CD4-positive, alpha-beta T cell treated with Interleukin-2 at 100 ng/mL for 4 hours (primary cell): ENCODE measurements at places on chromosomes 16 and 17.

DNA sequence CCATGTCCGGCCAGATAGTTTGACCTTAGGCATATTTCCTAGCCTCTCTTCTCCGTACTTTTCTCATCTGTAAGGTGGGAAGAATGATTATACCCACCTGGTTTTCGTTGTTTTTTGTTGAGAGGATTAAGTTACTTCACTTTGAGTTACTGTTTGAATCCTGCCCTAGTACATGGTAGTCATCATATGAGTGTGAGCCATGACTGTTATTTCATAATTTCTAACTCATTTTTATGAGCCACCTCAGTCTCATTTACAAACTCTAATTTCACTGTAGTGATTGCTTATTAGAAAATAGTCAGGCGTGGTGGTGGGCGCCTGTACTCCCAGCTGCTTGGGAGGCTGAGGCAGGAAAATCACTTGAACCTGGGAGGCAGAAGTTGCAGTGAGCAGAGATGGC, 45.1 kb downstream of the YPEL2 start:
- no peak for DNase-seq

DNA sequence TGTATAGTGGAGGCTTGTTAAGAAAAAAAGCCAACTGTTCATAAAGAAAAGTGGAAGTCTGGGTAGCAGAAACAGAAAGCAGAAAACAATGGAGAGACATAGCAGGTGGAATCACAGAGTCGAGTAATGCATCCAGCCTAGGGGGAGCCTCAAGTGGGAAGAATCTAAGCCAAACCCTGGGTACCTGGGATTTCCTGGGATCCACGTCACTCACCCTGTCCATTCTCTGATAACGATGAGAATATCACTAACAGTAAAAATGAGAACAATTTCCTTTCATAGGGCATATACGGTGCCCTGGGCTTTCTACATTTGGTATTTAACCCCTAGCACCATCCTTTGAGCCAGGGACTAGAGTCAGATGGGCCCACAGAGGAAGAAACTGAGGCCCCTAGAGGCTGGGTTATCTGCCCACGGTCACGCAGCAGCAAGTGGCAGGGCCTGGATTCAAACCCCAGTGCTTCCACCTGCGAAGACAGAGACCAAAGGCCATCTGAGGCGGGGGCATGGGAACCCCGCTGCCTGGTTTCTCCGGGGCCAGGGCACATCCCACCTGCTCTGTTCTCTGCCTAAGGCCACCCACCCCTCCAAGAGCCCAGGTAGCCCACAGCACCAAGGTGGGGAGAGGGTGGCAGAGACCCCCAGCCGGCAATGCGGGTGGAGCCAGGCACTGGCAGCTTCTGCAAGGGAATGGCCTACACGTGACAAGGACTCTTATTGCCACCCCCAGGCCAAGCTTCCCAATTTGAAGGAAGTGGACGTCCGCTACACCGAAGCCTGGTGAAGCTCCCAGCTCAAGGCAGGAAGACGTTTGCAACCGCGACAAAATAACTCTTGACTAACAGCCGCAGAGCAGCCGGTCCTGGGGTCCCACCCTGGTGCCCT, 69.8 kb upstream of the PLCG2 start:
- DNase-seq, result no peak

DNA sequence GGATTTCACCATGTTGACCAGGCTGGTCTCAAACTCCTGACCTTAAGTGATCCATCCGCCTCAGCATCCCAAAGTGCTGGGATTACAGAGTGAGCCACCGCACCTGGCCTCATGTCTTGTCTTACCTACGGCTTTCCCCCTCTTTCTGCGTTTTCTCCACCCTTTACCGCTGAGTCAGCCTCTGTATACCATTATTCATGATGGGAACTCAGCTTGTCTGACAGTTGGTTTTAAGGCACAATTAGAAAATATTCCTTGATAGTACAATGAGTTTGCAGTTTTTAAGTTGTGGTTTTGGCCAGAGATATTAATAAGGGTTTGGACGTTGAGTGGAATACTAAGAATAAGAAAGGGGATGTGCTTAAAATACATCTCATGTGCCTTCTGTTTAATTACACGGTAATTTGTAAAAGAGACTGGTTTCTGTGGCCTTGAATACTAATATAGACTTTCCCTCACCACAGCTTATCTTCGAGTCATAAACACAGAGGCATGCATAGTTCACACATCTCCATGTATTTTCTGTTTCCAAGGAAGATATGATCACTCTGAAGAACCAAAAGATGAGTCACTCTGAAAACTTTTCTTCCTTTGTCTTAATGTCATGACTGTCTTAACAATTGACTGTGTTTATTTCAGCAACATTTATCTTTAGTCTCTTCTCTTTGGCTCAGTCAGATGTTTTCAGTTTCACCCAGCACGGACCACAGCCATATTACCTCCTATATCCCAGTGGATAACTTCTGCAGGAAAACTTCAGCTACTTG, 54.4 kb downstream of the PITPNC1 start:
- peak; percentile 76 for DNase-seq

GRCh38 chr17:80703142-80703478, 158.5 kb downstream of the RPTOR start:
- DNase-seq, result peak; percentile 48

- DNase-seq, result no peak
Measured at GRCh38 chr16:69620573-69620972, 54.8 kb downstream of the NFAT5 start.

DNA sequence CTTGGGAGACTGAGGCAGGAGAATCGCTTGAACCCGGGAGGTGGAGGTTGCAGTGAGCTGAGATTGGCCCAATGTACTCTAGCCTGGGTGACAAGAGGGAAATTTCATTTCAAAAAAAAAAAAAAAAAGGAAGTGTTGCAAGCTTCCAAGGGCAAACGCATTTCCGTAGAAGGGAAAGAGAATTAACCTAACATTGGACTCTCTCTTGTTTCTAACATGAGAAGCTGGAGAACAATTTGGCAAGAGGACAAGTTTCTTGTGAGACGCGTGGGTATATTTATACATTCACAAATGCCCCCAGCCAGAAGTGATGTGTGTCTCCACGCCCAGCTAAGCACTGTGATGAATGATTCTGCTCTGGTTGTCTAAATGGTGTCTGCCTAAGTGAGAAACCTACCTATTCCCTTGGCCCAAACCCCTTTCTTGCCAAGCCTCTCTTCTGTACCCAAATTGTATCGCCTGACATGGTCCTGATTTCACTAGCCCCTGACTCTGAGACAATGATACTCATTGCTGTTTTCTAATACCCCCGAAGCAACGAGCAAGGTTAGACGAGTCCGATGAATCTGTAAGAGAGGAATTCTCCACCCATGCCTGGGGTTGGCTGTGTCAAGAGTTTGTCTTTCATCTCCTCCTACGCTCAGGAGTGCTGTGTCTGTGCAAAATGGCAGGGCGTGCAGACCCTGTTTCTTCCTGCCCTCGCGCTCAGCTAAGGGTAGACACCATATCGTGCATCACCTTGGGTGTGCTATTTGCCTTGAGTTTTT, 14.2 kb upstream of the ST6GALNAC2 start:
- DNase-seq, result no peak

DNA sequence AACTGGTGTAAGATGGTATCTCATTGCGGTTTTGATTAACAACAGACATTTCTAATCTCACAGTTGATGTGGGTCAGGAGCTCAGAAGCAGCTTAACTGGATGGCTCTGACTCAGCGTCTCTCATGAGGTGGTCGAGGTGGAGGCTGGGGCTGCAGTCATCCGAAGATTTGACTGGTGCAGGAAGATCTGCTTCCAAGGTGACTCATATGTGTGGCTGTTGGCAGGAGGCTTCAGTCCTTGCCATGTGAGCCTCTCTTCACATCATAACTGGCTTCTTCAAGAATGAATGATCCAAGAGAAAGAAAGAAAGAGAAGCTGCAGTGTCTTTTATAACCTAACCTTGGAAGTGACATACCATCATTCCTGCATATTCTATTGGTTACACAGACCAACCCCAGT, 376.1 kb downstream of the SEC14L1 start:
- peak; percentile 45 for DNase-seq

DNA sequence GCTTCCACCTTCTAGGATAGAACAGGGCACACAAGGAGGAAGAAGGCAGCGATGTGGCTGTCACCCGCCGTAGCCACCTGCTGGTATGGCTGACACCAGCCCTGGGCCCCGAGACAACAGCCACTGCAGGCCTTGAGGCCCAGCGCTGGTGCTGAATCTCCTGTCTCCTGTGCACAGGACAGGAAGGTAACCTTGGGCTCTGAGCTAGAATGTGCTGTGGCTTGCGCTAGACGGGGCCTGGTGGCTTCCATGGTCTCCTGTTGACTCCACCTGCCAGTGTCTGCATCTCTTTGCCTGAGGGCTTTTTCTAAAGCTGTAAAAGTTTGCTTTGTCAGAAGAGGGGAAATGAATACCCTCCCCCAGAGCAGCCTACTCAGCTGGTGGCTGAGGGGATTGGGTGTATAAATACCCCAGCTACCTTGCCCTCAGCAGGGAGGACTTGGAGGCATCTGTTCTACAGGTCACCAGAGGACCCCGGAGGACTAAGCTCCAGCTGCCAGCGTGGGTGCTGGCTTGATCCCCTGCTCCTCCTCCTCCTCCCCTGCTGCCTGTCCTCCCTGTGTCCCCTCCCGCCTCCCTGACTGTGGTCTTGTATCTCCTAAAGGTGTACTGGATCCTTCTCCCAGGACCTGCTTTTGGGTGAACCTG, 76.1 kb upstream of the SDK2 start:
- peak; percentile 3 for DNase-seq

GRCh38 chr16:65223335-65223734, 101.5 kb upstream of the CDH11 start:
- DNase-seq, result no peak

DNA sequence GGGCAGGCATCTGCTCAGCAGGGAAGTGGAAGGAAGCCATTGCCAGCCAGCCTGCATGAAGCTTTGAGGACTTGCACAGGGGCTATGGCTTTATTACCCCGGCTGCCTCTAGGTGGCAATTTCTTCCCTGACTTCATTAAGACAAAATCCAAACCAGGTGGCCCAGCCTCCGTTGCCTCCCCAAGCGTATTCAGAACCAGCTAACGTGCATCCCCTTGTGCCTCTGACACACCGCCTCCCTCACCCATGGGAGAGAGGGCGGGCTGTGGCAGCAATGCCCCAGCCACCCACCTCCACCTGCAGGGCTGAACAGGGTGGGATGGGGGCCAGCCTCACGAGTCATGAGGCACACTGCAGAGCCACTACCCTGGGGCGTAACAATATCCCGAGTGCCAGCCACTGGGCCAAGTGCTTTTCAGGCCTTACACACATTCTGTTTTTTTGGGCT, 6.8 kb downstream of the KIFC3 start:
- DNase-seq, result peak; percentile 47

DNA sequence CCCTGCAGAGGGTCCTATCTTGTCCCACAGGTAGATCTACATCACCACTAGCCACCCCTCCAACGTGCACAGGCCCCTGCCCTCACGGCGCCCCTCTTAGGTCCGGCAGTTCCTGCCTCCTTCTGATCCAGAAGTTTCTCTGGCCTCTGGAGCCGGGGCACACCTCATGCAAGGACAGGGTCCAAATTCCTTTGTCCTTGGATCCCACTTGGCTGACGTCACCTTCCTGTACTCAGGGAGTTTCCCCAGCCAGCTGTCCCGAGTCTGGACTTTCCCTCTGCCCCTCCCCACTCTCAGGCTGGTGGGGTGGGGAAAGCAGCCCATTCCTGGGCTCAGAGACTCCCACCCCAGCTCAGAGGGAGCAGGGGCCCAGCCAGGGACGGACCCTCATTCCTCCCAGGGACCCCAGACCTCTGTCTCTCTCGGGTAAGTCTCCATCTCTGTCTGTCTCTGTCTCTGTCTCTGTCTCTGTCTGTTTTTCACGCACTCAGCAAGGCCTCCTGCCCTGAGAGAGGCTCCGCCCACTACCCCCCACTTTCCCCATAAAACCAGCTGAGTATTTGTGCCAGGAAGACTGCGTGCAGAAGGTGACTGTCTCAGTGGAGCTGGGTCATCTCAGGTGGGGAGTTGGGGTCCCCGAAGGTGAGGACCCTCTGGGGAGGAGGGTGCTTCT, at the start of gene IL32:
Gene IL32 (plus strand): TSS at position 572 of the 673 bp plus-strand sequence. CDS start 172 bp downstream, outside the sequence.
- DNase-seq, result peak; percentile 82

DNA sequence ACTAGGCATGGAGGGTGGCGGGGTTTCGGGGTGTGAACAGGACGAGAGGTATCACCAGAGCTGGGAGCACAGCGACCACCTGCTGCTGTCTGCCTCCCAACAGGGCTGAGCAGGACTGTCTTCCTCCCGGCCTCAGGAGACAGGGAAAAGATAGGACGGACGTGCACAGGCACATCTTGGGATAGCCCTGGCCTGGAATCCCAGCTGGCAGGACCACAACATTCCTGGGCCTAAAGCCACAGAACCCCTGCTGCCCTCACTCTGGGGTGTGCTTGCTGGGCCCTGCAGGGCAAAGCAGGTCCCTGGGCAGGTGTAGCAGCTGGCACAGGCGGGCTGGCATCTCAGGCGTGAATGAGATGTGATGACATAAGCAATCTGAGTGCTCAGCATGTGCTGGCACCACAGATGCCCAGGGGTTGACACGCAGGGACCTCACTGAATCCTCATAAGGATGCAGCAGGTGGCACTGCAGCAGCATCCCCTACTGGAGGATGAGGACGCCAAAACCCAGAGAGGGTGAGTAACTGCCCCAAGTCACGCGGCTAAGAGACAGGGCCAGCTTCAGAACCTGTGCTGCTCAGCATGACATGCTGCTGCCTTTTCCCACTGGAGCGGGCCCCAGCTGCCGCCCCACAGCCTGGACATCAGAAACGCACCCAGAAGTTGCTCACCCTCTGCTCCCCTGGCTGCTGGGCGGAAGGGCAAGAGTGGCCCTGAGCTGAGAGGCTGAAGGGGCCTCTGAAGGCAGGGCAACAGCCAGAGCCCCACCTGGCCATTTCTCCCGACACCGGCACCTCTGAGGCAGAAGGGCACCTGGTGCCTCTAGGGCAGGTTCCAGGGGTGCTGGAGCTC, 7.1 kb downstream of the CORO7 start:
- DNase-seq, result no peak

DNA sequence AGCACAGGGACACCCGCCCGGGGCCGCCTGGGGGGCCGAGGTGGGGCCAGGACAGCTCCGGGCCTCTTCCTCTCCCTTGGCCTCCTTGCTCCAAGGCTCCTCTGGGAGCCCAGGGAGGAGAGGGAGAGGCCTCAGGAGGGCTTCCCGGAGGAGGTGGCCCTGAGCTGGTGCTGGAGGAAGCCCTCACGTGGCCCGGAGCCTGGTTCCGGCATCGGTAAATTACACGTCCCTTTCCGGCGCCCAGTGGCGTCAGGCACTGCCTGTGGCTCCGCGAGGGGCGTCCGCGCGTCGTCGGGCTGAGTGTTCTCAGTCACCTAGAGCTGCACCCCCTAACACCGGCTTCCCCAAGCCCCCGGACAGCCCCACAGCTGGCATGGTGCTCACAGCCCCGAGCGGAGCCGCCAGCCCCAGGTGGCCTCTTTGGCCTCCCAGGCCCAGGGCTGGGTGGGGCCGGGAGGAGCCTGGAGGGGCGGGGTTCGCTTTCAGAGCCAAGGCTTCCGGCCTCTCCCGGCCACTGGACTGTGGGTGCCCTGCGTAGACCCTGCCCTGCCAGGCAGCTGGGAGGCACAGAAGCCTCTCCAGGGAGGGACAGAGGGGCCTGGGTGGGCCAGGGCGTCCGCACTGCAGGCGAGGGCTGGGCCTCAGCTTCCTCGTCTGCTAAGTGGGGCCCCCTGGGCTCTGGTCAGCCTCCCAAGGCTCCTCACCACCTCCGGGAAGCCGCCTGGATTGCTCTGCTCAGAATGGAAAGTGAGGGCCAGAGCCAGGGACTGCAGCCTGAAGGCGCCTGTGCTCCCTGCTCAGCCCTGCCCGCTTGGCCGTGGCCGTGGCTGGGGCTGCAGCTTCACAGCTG, 27.9 kb upstream of the SSTR5 start:
- DNase-seq, result no peak
